Neural cell (in vitro differentiated cells): ENCODE measurements at places on chromosomes 4 and X. TPM values are rescaled to one million over a fixed set of nuclear protein-coding genes. Genes with fewer than 3 reads are reported as not detected.

The PGAM4 gene
- polyA plus RNA-seq = not detected in 2 replicates

The ELF4 gene
- not detected in 2 replicates for polyA plus RNA-seq

The ZAR1 gene
- polyA plus RNA-seq = 0.88 TPM in 1 of 2 replicates, not detected in the other

The BMP15 gene
- not detected in 2 replicates for polyA plus RNA-seq

The CD40LG gene
- not detected in 2 replicates for polyA plus RNA-seq

The ZDHHC9 gene
- polyA plus RNA-seq = 24.9 and 30.4 TPM in 2 replicates

The FGB gene
- polyA plus RNA-seq = not detected in 2 replicates

The NPY2R gene
- polyA plus RNA-seq = 1.2 and 1.8 TPM in 2 replicates

The SPIN4 gene
- polyA plus RNA-seq = 11.9 and 15.6 TPM in 2 replicates

The KCNIP4 gene
- polyA plus RNA-seq = 21.4 and 22.8 TPM in 2 replicates

The CYBB gene
- 0.40 and 0.83 TPM in 2 replicates for polyA plus RNA-seq

The BCORL1 gene
- polyA plus RNA-seq = 1.0 and 1.1 TPM in 2 replicates

The PSAPL1 gene
- polyA plus RNA-seq = not detected in 2 replicates

The SYN1 gene
- polyA plus RNA-seq = 4.3 and 6.7 TPM in 2 replicates

The XAGE1B gene
- not detected in 2 replicates for polyA plus RNA-seq

The NEUROG2 gene
- polyA plus RNA-seq = 0.19 and 0.58 TPM in 2 replicates

The DIPK2B gene
- not detected in 2 replicates for polyA plus RNA-seq

The ATP8A1 gene
- 41.8 and 45.8 TPM in 2 replicates for polyA plus RNA-seq

The BEND4 gene
- polyA plus RNA-seq = 0.68 and 1.1 TPM in 2 replicates

The DCK gene
- polyA plus RNA-seq = 136 and 147 TPM in 2 replicates

The INTS6L gene
- 44.8 and 57.1 TPM in 2 replicates for polyA plus RNA-seq

The FRMD7 gene
- 0.54 and 1.2 TPM in 2 replicates for polyA plus RNA-seq

The CENPE gene
- 1.1 and 1.8 TPM in 2 replicates for polyA plus RNA-seq

The YIPF7 gene
- 0.50 TPM in 1 of 2 replicates, not detected in the other for polyA plus RNA-seq

The FGFBP1 gene
- not detected in 2 replicates for polyA plus RNA-seq

The PAK3 gene
- polyA plus RNA-seq = 91.2 and 92.4 TPM in 2 replicates

The HELT gene
- not detected in 2 replicates for polyA plus RNA-seq

The DSPP gene
- not detected in 2 replicates for polyA plus RNA-seq

The SPIN2B gene
- 25.3 and 32.5 TPM in 2 replicates for polyA plus RNA-seq

The HHIP gene
- polyA plus RNA-seq = not detected in 2 replicates

The MAGEA10 gene
- not detected in 2 replicates for polyA plus RNA-seq

The SOX3 gene
- 0.26 and 1.2 TPM in 2 replicates for polyA plus RNA-seq

The RTL9 gene
- polyA plus RNA-seq = 0.56 and 0.58 TPM in 2 replicates

The MORF4L2 gene
- 1,340 and 1,433 TPM in 2 replicates for polyA plus RNA-seq

The FAT1 gene
- 18.0 and 19.8 TPM in 2 replicates for polyA plus RNA-seq

The PDCL2 gene
- polyA plus RNA-seq = not detected in 2 replicates

The ASMT gene
- polyA plus RNA-seq = 1.8 TPM in 1 of 2 replicates, not detected in the other

The SRPX2 gene
- 0.59 TPM in 1 of 2 replicates, not detected in the other for polyA plus RNA-seq

The GLRA2 gene
- 18.6 and 19.2 TPM in 2 replicates for polyA plus RNA-seq

The PNMA5 gene
- polyA plus RNA-seq = 1.0 and 1.4 TPM in 2 replicates

The RAB9B gene
- polyA plus RNA-seq = 50.6 TPM in 2 replicates

The FOXR2 gene
- not detected in 2 replicates for polyA plus RNA-seq

The AMOT gene
- polyA plus RNA-seq = 2.8 and 6.3 TPM in 2 replicates

The SMARCAD1 gene
- polyA plus RNA-seq = 118 and 129 TPM in 2 replicates

The MAGEB2 gene
- polyA plus RNA-seq = not detected in 2 replicates

The SPACA5 gene
- not detected in 2 replicates for polyA plus RNA-seq

The MTHFD2L gene
- 33.5 and 43.5 TPM in 2 replicates for polyA plus RNA-seq

The GAGE12J gene
- polyA plus RNA-seq = not detected in 2 replicates
